Activated T-cell treated with anti-CD3 and anti-CD28 coated beads for 48 hours (primary cell): ENCODE measurements at places on chromosomes 11 and 22.

DNA sequence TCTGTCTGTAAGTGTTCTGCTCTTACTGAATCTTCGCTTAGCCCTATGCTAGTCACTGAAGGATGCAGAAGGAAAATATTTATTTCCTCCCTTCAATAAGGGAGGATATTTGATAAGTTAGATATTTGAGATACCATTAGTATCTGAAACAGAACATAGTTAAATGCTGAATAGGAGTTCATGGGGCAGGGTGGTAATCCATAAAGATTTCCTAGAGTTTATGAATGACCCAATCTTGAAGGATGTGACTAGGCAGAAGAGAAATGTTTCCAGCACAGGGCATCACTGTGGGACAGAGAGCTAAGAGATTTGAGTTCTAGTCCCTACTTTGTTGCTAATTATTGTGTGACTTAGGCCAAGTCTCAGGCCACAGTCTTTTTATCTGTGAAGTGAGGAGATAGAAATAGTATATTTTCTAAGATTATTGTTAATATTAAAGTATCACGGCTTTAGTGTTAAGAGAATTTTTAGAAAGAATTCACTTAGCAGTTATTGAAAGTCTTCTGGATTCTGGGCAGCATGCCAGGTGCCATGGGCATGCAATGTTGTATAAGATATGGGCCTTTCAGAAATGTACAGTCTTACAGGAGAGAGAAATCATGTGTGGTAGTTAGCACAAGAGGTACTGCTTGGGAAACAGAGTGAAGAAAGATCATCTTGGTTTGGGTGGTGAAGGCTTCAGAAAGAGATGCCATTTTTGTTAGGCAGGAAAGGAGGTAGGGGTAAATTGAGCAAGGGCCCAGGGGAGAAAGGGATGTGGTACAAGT, 24.0 kb downstream of the SWAP70 start:
- DNase-seq: no peak

- DNase-seq: no peak
Measured at GRCh38 chr11:69449320-69450063, 32.0 kb upstream of the LINC01488 start.

DNA sequence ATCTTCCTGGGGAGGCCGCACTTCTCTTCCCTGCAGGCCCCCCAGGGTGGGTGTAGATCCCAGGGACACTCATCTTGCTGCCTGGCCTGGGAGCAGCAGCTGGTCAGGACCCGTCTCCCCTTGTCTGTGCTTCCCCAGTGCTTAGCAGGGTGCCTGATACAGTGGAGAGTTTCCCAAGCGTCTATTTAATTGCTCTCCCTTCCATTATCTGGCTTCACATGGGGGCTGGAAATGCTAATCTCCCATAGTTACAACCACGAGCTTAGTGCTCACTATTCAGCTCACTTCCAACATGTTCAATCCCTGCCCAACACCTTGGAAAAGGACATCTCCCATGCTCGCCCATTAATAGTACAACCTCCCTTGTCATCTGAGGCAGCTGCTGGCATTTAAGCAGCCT, 100.5 kb downstream of the DSCAML1 start:
- DNase-seq: no peak

GRCh38 chr11:114140826-114141225, 81.3 kb downstream of the ZBTB16 start:
- DNase-seq: no peak

GRCh38 chr11:134536219-134536618, 124.2 kb upstream of the B3GAT1 start:
- no peak for DNase-seq

DNA sequence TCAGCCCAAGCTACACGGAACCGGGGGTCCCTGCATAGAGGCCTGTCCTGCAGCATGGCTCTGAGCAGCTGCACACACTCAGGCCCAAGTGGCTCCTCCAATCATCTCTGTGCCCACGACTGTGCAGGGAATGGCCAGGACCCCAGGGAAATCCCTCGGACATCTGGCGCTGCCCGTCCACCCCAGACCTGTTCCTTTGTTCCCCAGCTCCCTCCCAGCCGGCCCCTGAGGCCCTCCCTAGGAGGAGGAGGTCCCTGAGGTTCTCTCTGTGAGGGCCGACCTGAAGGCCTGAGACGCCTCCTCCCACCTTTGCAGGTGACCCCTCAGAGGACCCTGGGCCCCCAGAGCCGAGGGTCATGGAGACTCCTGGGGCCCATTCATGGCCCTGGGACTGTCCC, 1.1 kb downstream of the MLC1 start:
- no peak for DNase-seq

- no peak for DNase-seq
Measured at GRCh38 chr11:63557570-63557969, 5.6 kb downstream of the PLAAT2 start.

DNA sequence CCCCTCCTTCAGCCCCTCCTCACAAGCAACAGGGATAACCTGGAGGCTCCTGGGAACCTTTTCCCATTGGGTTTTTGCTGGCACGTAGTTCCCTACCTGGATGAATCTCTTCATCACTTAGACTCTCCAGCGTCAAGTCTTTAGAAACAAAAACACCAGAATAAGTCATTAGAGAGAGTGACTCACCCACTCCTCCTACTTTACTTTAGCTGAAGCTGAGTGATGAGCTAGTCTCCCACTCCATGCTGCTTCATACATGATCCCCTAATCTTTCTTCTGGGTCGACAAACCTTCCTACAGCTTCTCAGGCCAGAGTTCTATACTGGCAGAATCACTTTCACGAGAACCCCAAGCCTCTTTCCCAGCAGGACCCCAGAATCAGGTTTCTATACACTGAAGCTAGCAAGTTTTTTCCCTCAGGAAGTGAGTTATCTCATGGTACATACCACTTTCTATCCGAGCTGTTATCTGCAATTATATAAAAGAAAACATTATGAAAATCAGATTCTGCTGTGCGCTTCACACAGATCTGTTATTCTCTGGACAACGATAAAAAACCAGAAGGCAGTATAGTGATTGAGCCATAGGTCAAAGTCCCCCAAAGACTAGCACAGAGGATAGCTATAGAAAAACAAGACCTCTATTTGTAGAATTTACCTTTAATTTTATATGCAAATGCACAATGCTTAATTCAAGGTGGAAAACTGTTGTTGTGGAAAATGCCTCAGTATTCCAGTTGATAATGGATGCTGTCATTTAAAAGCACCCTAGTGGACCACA, 18.7 kb downstream of the DRICH1 start:
- no peak for DNase-seq

GRCh38 chr11:21814169-21814568, 378.7 kb upstream of the ANO5 start:
- DNase-seq: no peak

DNA sequence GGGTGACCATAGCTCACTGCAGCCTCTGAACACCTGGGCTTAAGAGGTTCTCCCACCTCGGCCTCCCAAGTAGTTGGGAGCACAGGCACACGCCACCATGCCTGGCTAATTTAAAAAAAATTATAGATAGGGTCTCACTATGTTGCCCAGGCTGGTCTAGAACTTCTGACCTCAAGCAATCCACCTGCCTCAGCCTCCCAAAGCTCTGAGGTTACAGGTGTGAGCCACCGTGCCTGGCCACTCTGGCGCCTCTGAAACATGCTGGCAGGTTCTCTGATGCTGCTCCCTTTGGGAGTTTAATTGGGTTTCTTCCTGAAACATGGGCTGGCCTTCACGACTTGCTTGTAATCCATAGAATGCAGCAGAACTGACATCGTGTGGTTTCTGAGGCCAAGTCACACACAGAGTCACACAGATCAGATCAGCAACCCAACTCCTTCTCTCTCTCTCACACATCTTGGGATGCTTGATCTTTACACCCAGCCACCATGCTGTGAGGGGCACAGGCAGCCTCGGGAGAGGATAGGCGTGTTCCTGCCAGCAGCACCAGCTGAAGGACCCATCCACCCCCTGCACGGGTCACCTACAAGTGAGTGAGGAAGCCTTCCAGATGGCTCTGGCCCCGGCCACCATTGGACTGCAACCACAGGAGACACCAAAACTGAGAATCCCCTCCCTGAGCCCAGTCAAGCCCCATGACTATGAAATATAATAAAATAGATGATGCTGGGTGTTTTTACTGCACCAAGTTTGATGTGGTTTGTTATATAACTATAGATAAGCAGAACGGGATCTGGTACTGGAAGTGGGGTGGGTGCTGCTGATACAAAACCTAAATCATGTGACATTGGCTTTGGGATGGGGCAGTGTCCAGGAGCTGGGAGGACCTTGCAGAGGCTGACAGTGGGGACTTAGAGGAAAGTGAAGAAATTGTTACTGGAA, 3.1 kb upstream of the GSC2 start:
- no peak for DNase-seq

DNA sequence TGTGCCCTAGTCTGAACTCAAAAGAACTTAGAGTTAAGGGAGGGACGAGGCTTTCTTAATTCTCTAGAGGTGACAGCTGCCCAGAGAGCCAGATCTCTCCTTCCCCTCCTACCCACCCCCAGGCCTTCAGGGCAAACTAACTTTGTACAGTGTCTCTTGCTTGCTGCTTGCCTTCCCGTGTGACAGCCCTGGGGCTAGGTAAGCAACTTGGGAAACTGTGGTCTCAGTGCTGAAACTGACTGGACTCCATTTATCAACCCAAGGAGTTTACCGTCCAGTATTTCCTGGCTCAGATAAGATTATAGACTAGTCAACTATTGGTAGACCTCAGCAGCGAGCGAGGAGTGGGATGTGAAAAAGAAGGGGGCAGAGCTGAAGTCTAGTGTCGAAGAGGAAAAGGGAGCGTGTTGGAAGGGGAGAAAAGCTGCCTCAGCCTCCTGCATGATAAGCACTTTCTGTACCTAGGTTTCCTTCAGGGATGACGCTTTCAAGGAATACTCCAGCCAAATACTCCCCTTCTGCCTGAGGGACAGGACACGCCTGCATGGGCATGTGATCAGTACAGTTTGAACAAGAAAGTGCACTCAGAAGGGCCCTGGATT, 43.3 kb upstream of the WEE1 start:
- no peak for DNase-seq

DNA sequence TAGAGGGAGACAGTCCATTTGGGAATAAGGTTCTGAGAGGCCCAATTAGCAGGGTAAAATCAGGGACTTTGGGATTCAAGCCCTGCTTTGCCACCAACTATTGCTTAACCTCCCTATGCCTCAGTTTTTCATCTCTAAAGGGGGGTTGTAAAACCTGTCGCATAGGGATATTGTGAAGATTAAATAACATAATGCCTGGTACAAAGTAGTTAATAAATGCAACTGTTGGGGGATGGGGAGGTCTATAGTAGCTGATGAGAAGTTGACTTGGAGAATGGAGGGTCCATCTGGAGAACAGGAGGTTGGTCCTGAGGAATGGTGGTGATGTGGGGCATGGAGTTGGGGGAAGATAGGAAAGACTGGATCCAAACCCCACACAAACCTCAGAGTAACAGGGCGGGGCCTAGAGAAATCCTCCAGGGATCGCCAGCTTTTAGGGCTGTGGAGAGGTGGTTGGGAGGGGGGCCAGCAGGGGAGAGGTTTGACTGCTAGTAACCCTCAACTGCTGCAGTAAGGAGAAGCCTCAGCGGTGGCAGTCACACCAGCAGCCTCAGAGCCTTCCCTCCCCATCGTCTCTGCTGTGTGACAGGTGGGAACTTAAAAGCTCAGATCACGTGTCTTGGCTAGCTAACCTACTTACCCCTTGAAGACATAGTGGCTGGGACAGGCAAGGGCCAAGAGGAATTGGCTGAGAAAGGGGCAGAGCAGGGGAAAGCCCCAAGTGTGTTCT, 1.1 kb upstream of the ABCG4 start:
- no peak for DNase-seq

- DNase-seq: no peak
Measured at GRCh38 chr22:19981171-19981960, 35.3 kb downstream of the ARVCF start.

GRCh38 chr11:62611705-62612365, 740 bp downstream of the EML3 start:
- DNase-seq: peak; percentile 40

DNA sequence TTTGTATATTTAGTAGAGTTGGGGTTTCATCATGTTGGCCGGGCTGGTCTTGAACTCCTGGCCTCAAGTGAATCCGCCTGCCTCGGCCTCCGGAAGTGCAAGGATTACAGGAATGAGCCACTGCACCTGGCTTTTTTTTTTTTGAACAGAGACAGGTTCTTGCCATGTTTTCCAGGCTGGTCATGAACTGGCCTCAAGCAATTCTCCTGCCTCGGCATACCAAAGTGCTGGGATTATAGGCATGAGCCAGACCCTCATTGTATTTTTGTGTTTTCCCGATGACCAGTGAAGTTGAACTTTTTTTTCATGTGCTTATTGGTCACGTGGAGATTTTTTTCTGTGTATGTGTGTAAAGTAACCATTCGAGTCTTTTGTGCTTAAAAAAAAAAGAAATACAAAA, 48.2 kb downstream of the KIAA1671 start:
- no peak for DNase-seq

DNA sequence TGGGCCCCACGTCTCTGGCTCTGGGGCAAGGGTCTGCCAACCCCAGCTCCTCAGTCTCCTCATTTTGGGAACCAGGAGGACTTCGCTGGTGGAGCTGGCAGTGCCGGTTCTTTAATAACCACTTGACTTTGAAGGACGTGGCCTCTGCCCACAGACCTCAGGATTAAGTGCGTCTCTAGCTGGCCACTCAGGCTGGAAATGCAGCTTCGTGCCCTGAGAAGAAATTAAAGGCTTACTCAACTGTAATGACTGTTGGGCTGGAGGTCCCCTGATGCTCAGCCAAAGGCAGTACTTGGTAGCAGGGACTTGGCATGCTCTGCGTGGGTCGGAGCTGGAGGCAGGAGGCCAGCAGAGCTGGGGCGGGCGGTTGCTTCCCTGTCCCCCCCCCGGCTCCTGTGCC, 16.7 kb upstream of the PARVG start:
- no peak for DNase-seq

DNA sequence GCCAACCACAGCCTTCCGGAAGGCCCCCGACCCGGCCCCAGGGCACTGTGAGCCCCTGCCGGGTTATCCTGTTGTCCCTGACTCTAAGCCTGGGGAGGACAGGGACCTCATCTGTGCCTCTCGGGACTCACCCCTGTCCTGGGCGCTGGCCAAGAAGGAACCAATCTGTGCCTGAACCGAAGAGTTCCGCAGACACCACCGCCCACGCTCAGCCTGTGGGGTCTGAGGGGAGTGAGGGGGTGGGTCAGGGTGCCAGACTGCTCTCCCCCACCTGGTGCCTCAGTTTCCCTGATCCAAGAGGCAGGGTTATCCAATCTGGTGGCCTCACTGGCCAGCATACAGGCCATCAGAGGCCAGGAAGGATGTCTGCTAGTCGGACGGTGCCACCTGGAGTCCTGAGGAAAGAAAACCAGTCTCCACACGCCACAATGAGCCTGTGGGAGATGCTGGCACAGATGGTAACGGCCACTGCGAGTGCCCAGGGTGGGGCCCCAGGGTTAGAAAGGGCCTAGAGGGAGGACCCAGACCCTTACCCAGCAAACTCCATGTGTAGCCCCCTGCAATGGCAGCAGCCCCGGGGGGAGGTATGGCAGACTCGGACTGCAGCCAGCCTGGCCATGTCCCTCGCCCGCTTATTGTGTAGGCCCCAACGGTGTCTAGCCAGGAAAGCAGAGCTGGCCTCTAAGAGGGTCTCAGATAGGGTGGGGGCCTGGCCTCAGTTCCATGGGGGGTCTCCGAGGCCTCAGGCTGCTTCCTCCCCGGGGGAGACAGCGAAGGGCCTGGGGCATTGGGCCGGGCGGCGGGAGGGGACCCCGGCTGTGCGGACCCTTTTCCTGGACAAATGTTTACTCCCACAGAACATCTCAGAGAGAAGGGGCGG, 827 bp upstream of the TNNT3 start:
- DNase-seq: no peak

GRCh38 chr11:23632293-23632692, 772.0 kb upstream of the CCDC179 start:
- DNase-seq: no peak

- no peak for DNase-seq
Measured at GRCh38 chr11:76459299-76459698, 14.5 kb downstream of the EMSY start.

- DNase-seq: no peak
Measured at GRCh38 chr11:126791446-126791845, 209.1 kb downstream of the KIRREL3 start.
